ENCODE measurements at places on chromosomes 16 and 17.

- no peak for DNase-seq
Measured at GRCh38 chr17:30379903-30380381, 1.2 kb downstream of the CPD start.

DNA sequence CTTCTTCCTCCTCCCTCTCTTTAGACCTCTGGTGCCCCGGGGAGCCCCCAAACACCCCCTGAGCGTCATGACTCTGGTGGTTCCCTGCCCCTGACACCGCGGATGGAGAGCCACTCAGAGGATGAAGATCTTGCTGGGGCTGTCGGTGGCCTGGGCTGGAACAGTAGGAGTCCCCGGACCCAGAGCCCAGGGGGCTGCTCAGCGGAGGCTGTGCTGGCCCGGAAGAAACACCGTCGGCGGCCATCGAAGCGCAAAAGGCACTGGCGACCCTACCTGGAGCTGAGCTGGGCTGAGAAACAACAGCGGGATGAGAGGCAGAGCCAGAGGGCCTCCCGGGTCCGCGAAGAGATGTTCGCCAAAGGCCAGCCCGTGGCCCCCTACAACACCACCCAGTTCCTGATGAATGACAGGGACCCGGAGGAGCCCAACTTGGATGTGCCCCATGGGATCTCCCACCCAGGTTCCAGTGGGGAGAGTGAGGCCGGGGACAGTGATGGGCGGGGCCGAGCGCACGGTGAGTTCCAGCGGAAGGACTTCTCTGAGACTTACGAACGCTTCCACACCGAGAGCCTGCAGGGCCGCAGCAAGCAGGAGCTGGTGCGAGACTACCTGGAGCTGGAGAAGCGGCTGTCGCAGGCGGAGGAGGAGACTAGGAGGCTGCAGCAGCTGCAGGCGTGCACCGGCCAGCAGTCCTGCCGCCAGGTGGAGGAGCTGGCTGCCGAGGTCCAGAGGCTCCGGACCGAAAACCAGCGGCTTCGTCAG is 7.5 kb downstream of the HEXIM2 start:
- no peak for DNase-seq

DNA sequence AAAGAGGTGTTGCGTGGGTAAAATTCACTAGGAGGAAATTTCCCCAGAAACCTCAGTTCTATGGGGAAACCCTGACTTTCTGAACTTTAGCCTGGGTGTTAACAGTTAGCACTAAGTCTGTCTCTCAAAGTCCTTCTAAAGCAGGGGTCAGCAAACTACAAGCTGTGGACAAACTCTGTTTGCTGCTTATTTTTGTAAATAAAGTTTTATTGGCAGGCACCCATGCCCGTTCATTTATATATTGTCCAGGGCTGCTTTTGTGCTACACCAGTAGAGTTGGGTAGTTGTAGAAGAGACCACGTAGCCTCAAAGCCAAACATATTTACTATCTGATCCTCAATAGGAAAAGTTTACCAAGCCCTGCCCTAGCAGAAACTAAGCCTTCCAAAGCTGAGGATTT is 159.7 kb downstream of the USP31 start:
- DNase-seq: no peak

GRCh38 chr16:68403704-68404103 is 44.6 kb downstream of the SMPD3 start:
- DNase-seq: no peak

DNA sequence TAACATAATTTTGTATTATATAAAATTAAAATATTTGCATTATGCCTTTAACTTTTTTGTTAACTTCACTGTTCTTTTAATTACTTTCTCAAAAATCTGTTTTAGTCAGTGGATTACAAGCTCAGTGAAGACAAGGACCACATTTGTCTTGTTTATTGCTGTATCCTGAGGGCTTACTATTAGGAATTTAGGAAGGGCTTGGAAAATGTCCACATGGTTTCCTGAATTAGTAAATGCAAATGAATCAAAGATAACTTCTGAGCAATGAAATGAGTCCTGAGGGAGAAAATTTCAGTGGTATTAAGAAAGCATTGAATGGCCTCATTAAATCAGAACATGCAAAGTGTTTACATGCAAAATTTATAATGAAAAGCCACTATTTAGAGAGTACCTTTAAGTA is 1293.2 kb upstream of the GOT2 start:
- DNase-seq: no peak

GRCh38 chr16:17965133-17965900 is 371.2 kb downstream of the NPIPA8 start:
- no peak for DNase-seq

DNA sequence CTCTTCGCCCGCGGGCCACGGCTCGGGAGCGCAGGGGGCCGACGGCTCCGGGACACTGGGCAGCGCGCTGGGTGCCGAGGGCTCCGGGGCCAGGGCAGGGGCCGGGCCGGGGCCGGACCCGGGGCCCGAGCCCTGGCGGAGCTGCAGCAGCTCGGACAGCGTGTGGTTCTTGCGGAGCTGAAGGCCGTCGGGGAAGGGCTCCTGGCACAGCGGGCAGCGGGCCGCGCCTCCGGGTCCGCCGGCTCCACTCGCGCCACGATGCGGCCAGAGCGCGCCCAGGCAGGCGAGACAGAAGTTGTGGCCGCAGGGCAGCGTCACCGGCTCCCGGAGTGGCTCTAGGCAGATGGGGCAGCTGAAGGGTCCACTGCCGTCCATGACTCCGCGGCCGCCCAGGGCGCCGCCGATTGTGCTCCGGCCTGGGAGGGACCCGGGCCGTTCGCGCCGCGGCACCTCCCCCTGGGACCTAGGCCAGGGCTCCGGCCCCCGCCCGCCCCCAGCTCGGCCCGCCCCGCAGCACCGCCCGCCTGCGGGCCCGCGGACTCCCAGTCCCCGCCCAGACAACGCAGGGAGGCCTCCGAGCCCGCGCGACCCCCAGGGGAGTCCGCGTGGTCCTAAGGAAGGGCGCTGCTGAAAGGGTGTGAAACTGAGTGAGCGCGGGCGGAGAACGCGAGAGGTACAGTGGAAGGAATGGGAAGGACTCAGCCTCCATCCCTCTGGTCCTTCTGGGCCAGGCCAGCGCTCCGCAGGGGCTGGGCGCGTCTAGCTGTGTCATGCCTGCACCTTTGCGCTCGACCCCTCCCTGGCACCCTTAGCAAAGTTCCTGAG is at the start of gene TRIM47:
TSS of gene TRIM47 (minus strand) at position 408 of the 825 bp plus-strand sequence. CDS start at position 375, 33 bp downstream.
- no peak for DNase-seq

DNA sequence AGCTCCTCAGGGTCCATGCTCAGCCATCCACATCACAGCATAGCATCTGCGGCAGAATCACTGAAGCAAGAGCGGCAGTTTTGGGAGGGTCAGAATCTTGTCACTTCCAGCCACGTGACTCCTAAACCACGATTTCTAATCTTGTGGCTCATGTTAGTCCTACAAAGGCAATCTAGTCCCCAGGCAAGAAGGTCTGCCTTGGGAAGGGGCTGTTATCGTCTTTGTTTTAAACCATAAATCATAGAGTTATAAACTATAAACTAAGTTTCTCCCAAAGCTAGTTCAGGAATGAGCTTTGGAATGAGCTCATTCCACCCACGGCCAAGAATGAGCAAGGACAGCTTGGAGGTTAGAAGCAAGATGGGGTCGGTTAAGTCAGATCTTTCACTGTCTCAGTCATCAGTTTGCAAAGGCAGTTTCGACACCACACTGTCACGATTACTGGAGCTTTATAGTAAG is 20.8 kb upstream of the DNAH17 start:
- DNase-seq: no peak

- DNase-seq: no peak
Measured at GRCh38 chr16:4245077-4245791, 3.4 kb upstream of the SRL start.

- DNase-seq: no peak
Measured at GRCh38 chr17:48043176-48043575, 5.0 kb upstream of the NFE2L1 start.

DNA sequence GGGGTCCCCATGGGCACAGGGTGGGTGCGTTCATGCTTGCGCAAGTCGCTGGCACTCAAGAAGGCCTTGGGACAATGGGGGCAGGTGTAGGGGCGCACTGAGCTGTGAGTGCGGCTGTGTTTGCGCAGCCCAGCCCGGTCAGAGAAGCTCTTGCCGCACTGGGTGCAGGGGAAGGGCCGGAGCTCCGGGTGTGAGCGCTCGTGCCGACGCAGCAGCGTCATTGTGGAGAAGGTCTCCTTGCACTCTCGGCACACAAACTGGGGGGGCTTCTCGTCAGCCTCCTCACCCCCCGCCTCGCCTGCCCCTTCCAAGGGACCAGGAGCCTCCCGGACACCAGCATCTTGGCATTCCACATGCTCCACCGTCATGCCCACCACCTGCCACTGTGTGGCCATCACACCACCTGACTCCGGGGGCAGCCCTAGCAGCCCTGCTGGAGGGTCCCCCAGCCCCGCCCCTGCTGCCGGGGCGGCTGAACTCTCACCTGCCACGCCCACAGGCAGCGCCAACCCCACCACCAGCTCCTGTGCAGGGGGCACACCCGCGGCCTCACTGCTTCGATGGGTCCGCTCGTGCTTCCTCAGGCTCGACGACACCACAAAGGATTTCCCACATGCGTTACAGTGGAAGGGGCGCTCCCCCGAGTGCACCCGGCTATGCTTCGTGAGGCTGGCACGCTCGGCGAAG is 12.8 kb downstream of the ZNF668 start:
- no peak for DNase-seq

GRCh38 chr17:15038656-15039055 is 226.5 kb downstream of the PMP22 start:
- no peak for DNase-seq

DNA sequence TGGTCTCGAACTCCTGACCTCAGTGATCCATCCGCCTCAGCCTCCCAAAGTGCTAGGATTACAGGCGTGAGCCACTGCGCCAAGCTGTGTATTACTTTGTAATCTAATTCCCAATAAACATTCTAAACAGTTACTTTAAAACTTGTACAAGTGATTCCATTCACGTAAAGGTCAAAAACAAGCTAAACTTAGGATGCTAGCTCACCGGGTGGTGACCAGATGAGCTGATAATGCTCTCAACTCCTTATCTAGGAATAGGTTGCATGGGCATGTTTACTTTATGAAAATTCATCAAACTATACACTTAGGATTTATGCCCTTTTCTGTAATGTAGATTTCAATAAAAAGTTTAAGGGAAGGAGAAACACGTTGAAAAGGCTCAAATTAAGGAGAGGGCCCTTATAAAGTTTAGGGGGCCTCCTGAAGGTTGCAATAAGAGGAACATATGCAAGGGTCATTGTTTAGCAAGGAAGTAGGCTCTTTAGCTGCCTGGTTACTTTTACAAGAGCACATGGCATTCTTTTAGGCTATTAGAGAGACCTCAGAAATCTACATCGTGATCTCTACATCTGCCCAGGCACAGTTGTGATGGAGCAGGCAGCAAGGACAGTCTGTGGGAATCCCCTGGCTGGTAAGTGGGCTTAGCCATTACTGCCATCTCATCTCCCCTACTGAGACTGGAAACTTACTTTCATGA is 13.3 kb downstream of the CDR2 start:
- DNase-seq: no peak

DNA sequence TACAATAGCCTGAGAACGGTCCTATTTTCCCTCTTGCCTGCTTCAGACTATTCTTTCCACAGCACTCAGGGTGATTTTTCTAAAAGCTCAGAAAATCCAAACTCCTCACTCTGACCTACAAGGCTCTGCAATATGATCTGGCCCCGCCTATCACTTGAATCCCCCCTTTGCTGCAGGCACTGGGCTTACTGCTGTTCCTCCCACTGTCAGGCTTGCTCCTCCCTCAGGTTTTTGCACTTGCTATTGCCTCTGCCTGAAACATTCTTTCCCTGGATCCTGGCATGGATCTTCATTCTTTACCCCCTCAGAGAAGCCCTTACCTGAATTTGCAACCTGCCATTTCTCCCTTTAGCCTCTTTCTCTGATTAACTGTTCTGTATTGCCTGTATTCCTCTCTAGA is 52.3 kb downstream of the RPGRIP1L start:
- DNase-seq: no peak

DNA sequence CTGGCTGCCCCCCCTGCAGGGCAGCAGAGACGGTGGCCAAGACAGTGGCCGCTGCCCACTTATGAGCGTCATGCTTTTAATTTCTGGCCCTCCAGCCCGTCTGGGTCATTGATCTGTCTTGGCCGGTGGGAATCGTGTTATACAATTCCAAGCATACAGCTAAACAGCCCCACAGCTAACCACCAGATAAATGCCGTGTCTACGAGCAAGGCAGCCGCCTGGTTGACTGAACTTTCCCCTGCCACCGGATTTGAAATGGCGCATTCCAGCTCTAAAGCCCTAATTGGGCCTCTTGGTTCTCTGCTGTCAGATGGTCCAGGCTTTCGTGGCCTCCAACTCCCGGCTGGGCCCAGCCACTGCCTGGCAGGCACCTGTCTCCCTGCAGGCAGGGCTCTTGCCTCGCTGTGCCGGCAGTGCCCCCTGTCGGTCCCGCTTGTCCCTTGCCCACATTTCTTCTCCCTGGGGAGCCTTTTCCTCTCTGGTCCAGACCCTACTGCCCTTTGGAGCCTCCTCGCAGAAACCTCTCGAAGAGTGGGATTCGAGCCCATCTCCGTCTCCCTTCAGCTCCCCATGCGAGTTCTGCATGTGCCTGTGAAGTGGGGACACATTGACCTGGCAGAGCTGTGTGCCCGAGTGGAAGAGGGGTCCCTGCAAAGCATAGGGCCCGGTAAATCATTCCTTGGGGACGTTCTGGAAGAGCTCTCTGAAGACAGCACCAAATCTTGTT is 1.8 kb upstream of the RBFOX3 start:
- peak; percentile 56 for DNase-seq

- DNase-seq: no peak
Measured at GRCh38 chr16:12757546-12757945, 46.1 kb downstream of the CPPED1 start.

DNA sequence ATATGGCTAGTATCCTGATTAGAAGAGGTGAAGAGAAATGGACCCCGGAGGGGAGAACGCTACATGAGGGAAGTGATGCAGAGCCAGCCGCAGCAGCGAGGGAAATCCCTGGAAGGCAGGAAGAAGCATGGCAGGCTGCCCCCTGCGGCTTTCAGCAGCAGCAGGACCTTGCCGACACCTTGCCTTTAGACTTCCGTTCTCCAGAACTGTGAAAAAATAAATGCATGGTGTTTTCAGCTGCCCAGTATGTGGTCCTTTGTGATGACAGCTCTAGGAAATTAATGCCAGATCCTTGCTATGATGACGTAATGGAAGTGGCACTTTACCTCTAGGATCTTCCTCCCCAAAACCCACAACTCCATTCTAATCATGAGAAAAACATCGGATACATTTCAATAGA is 9.7 kb upstream of the ZFP1 start:
- DNase-seq: no peak

GRCh38 chr17:16919663-16920627 is 52.0 kb downstream of the TNFRSF13B start:
- no peak for DNase-seq

GRCh38 chr16:70698901-70699300 is 13.0 kb upstream of the MTSS2 start:
- DNase-seq: no peak

DNA sequence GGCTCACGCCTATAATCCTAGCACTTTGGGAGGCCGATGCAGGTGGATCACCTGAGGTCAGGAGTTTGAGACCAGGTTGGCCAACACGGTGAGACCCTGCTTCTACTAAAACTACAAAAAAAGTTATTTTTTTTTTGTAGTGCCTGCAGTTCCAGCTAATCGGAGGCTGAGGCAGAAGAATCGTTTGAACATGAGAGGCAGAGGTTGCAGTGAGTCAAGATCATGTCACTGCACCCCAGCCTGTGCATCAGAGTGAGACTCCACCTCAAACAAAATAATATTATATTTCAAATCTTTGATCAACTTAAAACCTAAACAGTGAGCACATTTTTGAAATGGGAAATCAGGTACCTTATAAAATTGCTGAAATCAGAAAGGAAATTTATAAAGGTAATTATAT is 36.5 kb downstream of the NCOR1 start:
- no peak for DNase-seq

Measured in dermis microvascular lymphatic vessel endothelial cell (primary cell).